RPMI7951 (cell line): ENCODE measurements at places on chromosomes 16 and 17. TPM values are rescaled to one million over a fixed set of nuclear protein-coding genes. Genes with fewer than 3 reads are reported as not detected.

DNA sequence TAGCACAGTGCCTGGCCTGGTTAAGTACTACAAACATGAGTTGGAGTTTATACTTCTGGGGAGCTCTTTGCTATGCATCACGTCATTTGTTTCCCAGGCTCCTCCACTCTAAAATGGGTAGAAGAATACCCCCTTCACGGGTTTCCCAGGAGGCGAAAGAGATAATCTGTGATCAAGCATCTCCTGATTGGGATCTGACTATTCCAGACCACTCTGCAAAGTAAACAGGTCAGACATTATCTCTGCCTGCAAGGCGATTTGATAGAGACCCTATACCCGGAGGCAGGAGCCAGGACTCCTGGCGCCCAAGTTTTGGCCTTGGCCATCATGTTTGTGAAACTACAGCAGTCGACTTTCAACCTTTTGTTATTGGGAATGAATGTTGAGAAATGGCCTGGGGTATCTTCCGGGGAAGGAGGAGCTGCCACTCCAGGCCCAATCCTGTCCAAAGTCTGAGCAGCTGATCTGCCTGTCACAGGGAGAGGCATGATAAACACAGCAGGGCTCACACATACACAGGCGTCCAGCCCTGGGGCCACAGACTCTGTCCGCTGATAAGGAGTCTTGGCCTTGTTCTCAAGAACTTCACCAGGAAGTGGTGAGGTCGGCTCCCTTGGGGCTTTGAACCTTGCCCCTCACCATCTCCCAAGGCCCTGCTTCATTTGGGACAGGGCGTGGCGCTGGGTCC is 199.9 kb downstream of the MAF start:
- no peak for DNase-seq

DNA sequence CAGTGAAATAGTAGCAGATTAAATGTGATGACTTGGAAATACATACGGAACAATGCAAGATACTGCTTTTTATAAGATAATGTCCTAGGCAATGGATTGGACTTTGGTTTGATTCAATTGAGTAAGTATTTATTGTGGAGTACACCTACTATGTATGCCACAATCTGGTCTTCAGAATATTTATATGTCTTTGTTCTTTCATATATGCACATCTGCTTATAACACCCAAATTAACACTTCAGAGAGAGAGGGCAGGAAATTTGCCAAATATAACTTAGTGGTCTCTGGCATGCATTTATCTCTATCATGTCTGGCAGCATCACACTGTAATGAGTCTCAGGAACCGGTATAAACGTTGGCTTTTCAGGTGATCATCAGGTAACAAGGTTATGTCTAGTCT is 16.9 kb downstream of the RPGRIP1L start:
- DNase-seq, result no peak

DNA sequence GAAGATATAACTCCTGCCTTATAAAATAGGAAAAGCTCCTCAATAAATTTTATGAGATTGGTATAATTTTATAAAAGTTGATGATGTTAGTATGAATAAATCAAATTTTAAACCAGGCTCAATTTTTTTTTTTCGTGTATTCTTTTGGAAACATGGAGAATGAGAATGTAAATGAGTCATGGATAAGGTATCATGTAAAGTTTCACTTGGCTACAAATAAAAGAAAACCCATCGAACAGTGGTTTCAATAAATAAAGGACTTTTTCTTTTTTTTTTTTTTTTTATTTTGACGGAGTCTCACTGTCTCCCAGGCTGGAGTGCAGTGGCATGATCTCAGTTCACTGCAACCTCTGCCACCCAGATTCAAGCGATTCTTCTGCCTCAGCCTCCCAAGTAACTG is 67.3 kb downstream of the PHKB start:
- no peak for DNase-seq

DNA sequence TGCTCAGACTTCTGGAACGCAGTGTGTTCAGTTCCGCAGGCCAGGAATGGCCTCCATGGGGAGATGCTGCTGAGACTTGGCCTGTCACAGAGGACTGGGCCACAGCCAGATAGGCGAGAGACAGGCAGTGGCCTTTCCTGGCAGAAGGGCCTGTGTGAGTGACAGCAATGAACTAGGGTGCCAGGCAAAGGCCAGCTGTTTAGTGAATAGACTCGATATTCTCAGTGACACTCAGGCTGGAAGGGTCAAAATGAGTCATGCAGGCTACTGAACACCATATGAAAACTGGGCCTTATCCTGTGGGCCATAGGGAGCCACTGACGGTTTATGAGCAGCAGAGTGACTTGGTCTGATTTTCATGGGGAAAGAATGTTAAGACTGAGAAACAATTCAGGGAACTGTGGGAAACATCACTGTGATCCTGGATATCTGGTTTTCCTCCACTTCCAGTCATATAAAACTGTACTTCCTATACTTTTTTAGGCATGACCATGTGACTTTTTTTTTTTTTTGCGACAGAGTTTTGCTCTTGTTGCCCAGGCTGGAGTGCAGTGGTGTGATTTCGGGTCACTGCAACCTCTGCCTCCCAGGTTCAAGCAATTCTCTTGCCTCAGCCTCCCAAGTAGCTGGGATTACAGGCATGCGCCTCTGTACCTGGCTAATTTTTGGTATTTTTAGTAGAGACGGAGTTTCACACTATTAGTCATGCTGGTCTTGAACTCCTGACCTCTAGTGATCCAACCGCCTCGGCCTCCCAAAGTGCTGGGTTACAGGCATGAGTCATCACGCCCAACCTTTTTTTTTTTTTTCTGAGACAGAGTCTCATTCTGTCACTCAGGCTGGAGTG is 5.2 kb upstream of the NUBP1 start:
- DNase-seq, result peak; percentile 85

DNA sequence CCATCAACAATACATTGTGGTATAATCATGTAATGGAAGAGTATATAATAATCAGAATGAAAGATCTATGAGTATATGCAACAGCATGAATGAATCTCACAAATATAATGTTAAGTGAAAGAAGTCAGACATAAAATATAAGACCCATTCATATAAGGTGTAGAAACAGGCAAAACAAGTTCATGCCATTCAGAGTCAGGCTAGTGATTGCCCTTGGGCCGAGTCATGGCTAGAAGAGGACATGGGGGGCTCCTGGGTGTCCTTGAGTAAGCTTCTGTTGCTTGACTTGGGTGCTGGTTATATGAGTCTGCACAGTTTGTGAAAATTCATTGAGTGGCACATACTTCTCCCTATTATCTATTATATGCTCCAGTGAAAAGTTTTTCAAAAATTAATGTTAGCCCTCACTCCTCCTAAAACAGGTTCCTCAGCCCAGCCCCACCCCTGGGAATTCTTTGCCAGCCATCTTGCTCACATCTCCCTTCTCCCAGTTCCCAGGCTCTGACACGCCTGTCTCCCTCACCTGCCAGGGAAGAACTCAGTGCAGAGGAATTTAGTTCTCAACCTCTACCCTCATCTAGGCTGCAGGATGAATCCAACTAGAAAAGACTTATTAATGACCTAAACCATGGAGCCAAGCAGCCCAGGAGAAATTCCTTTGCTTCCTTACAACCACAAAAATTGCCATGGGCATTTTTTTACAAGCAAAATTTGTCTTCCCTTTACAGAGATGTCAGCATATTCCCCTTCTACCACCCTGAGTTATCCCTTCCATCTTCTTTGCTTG is 52.4 kb upstream of the NFAT5 start:
- peak; percentile 91 for DNase-seq

Gene PLEKHH3
- 9.9 and 12.5 TPM in 2 replicates for total RNA-seq

Gene TPSB2
- not detected in 2 replicates for total RNA-seq

Gene C17orf113
- total RNA-seq, result 0.10 and 0.24 TPM in 2 replicates

Gene VAT1L
- total RNA-seq, result 53.7 and 62.0 TPM in 2 replicates

Gene KRTAP1-5
- not detected in 2 replicates for total RNA-seq
